ENCODE measurements at places on chromosomes 11 and 22. TPM values are rescaled to one million over a fixed set of nuclear protein-coding genes. Genes with fewer than 3 reads are reported as not detected.

- no peak for DNase-seq
Measured at GRCh38 chr11:133305208-133305956, 226.9 kb downstream of the OPCML start.

GRCh38 chr22:44172370-44173108 lies 8.2 kb upstream of the PARVG start:
- peak; percentile 84 for DNase-seq

GRCh38 chr11:77040889-77041288 lies 6.7 kb downstream of the B3GNT6 start:
- DNase-seq: no peak

Gene CARD10
- 10.7 TPM for total RNA-seq

Gene P2RY2
- total RNA-seq: 15.1 TPM
